ENCODE measurements at places on chromosomes 6 and 20. TPM values are rescaled to one million over a fixed set of nuclear protein-coding genes. Genes with fewer than 3 reads are reported as not detected.

The ASF1A gene
- total RNA-seq = 45.7 TPM

The MDFI gene
- 38.5 TPM for total RNA-seq

The GPR6 gene
- 0.37 TPM for total RNA-seq

The SLC17A9 gene
- 31.1 TPM for total RNA-seq

The APCDD1L gene
- total RNA-seq = 3.2 TPM

The AKAP12 gene
- total RNA-seq = 79.2 TPM

The DAAM2 gene
- 2.9 TPM for total RNA-seq

- no peak for DNase-seq
- no peaks in the 10 kb centered on the region for H3K27me3 ChIP-seq
- no peaks in the 10 kb centered on the region for H3K36me3 ChIP-seq
These were observed 74.3 kb downstream of the SLX4IP start for GRCh38 chr20:10509376-10509775.

DNA sequence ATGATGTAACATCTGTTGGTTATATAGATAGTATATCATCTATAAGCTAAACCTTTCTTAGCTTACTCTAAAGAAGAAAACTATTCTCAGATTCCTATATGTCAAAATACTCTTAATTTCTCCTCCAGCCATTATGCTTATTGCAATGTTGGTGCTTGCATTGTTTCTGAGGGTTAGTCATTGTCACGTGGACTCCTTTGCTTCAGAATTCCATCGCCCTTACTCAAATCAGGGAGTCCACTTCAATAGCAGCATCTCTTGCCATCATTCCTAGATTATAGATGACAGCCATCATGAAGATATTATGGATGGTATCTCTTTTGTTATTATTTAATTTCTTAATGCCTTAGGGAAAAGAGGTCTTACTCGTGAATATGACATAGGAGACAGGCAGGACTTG lies 776.1 kb downstream of the TENT5A start:
- H3K4me3 ChIP-seq = no peak overlapping the region
- H3K27ac ChIP-seq = no peak overlapping the region
- DNase-seq = no peak
- peaks cover 6% of the 10 kb centered on the region for H3K4me1 ChIP-seq

DNA sequence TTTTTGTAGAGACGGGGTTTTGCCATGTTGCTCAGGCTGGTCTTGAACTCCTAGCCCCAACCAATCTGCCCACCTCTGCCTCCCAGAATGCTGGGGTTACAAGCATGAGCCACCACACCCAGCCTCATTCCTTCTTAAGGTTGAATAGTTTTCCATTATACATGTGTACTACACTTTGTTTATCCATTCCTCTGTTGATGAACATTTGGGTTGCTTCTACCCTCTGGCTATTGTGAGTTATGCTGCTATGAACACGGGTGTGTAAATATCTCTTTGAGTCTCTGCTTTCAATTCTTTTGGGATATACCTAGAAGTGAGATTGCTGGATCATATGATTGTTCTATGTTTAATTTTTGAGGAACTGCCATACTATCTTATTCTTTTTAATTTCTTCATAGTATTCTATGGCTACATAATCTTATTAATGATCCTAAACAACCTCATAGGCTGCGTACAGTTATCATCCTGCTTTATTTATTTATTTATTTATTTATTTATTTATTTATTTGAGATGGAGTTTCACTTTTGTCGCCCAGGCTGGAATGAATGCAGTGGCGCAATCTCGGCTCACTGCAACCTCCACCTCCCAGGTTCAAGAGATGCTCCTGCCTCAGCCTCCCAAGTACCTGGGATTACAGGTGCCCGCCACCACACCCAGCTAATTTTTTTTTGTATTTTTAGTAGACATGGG lies 49.2 kb upstream of the TLDC2 start:
- no peaks in the 10 kb centered on the region for H3K27me3 ChIP-seq
- H3K4me1 ChIP-seq = no peaks in the 10 kb centered on the region
- DNase-seq = no peak
- no peak overlapping the region for H3K27ac ChIP-seq
- peaks cover 6% of the 10 kb centered on the region for H3K36me3 ChIP-seq

- H3K36me3 ChIP-seq = no peaks in the 10 kb centered on the region
- H3K4me1 ChIP-seq = peaks cover 13% of the 10 kb centered on the region
- H3K27ac ChIP-seq = no peak overlapping the region
- peaks cover 17% of the 10 kb centered on the region for H3K27me3 ChIP-seq
These were observed 94.0 kb downstream of the CD83 start for GRCh38 chr6:14211562-14211942.

DNA sequence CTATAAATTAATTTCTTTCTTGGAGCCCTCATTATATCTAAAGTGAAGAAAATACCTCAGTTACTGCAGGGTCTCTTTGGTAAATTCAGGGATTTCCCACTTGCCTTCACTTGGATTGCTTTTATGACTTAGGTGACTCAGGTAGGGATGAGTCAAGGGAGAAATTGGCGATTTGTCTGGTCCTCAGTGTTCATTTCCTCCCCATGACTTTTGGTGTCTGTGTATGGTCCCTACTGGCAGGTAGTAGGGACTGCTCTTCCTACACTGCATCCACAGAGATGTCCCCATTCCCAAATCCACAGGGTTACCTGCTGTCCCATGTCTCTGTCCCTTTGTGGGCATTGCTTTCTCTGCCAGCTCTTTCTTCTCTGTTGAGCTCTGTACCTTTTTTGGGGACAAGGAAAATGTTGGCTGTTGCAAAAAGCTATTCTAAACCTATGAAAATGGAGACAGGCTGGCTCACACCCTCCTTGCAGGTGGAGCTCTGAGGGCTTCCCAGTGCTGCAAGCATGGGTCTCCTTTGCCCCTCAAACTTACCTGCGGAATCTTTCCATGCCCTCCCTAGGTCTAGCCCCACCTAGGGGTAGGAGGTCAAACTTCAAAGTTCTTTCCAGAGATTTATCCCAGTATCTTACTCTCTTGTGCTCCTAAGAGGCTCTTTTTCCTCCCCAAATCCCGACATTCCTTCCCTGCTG lies 211.9 kb downstream of the ZNF217 start:
- no peaks in the 10 kb centered on the region for H3K36me3 ChIP-seq
- no peak overlapping the region for H3K4me3 ChIP-seq
- no peak overlapping the region for H3K27ac ChIP-seq
- no peaks in the 10 kb centered on the region for H3K27me3 ChIP-seq
- peaks cover 4% of the 10 kb centered on the region for H3K4me1 ChIP-seq
- DNase-seq = no peak

GRCh38 chr20:6074145-6074561 lies 20.3 kb upstream of the LRRN4 start:
- no peak for DNase-seq
- no peak overlapping the region for H3K27ac ChIP-seq
- H3K36me3 ChIP-seq = peaks cover 7% of the 10 kb centered on the region
